ENCODE measurements at places on chromosomes 1 and 21.

- DNase-seq = no peak
Measured at GRCh38 chr1:228850141-228851100, 115.1 kb downstream of the RHOU start.

DNA sequence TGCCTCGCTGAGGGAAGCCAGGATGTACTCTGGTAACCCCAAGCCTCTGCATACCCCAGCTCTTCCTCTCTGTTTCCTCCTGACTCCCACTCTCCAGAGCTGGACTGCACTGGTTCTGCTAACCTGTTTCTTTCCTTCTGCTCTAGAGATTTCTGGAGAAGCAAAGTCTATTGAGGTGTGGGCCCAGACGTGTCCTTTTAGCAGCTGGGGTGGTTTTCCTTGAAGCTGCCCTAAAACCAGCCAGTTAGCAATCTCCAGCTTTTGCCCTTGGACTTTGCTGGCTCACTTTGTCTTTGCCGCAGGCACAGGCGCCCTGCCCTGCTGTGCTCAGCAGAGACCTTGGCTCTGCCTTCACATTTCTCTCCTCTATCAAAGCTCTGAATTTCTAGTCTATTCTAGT lies 171.8 kb upstream of the IVNS1ABP start:
- DNase-seq = no peak

DNA sequence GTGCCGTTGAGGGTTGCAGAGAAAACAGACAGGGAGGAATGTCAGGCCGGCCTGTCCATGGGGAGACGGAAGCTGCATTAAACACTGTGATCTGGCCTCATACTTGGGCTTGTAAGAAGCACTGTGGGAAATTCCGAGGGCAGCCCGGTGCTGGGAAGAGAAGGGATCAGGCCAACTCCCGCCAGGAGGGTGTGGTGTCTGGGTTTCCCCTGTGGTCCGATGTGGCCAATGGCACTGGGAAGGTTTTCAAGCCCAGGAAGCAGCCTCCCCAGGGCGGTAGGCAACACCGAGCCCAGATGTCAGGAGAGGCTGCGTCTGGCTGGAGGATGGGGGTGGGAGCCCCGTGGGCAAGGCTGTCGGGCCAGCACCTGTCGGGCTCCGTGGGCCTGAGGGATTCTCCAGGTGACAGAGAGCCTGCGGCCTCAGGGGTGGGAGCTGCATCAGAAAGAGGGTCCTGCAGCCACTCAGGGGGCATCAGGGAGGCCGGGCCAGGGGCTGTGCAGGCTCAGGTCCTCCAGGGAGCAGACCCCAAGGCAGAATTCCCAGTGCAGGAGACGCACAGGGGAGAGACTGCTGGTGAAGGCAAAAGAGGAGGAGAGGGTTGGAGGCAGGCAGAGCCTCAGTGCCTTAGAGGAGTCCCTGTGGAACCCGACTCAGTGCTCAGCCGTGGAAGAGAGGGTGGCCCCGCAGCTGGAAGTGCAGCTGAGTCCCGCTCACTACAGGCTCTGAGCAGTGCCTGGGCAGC lies 8.4 kb downstream of the UBASH3A start:
- DNase-seq = no peak

DNA sequence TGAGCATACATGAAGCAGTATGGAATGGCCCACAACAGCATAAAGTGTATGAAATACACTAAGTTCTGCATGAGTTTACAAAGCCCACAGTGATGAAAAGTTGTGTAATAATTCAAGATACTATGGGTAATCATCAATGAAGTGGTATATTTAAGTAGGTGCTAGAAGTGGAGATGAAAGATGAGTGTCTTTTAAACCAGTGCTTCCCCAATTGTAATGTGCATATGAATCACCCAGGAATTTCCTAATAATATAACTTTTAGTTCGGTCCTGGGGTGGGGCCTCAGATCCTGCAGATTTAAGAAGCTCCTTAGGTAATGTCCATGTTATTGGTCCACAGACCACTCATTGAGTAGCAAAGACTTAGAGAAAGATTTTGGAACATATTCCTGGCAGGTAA lies 184.9 kb downstream of the DUSP10 start:
- no peak for DNase-seq

DNA sequence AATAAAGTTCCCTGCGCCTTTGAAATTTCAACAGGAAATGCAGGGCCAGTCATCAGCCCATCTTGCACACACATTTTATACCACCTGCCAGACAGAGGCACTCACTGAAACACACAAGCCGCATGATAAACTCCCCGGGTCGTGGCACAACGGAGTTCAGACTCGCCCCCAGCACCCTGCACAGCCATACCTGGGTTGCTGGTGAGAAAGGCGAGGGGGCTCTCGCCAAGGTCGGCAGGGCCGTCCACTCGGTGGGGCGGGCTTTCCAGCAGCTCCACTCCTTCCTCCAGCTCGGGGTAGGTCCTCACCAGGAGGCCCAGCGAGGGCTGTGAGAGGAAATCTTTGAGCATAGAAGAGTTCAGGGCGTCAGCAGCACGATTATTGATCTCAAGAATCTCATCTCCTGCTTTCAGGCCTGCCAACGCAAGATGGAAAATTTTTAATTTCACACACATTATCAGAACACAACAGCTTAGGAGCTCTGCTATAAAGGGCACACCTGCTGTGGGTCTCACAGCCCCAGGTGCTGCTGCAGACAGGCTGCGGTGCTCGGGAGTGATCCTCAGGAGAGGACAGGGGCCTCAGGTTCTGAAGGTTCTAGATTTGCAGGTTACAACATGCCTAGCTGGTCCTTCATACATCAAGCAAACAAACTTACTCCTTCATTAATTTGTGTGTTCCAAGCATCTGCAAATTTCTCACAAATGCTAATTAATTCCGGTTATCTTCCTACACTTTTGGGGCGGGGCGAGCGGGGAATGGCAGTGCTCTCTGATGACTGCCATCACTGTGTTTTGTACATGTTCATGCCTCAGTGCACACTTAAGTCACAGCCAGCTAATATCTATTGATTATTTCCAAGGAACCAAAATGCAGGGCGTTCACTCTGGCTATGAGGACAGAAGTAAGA lies 144.2 kb upstream of the KRTAP19-8 start:
- DNase-seq = no peak

- peak; percentile 96 for DNase-seq
Measured at GRCh38 chr1:204411451-204412204, at the start of gene PPP1R15B. PPP1R15B (minus strand) TSS chr1:204411817; CDS start chr1:204411411, 406 bp downstream.

Measured in stimulated activated CD8-positive, alpha-beta memory T cell treated with anti-CD3 and anti-CD28 coated beads, Interleukin-2, amount 100 ng/mL, for 1 hour (primary cell).